ENCODE measurements at places on chromosomes 16 and 17.

DNA sequence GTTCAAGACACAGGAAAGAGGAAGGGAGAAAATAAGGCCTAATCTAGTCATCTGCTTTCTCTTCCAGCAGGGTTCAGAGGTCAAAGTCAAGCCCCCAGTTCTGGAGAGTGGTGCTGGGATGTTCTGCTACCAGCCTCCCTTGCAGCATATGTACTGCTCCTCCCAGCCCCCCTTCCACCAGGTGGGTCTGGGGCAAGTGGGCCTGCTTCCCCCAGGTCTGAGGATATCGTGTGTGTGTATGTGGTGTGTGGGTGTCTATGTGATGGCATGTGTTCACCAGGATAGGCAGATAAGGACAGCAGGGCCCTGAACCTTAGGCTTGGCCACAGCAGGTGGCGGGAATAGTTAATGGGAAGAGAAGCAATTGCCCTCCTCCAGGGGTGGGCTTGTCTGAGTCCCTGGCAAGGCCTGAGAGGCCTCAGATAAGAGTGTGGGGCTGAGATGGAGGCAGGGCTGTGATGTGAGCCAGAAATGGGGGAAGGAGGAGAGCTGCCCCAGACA, 21.1 kb downstream of the FOXN1 start:
- DNase-seq = no peak

- no peak for DNase-seq
Observed at GRCh38 chr17:1644493-1645206, 882 bp downstream of the SCARF1 start.

DNA sequence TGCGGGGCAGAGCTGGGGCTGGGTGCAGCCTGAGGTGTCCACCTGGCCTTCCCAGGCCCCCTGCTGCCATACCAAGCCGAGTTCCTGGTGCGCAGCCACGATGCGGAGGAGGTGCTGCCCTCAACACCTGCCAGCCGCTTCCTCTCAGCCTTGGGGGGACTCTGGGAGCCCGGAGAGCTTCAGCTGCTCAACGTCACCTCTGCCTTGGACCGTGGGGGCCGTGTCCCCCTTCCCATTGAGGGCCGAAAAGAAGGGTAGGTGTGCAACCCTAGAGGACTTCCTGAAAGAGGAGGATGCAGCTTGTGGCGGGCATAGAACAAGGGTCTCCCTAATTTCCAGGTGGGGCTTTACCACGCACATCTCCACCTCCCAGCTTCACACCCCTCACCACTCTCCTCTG, 2.5 kb downstream of the SGCA start:
- no peak for DNase-seq

DNA sequence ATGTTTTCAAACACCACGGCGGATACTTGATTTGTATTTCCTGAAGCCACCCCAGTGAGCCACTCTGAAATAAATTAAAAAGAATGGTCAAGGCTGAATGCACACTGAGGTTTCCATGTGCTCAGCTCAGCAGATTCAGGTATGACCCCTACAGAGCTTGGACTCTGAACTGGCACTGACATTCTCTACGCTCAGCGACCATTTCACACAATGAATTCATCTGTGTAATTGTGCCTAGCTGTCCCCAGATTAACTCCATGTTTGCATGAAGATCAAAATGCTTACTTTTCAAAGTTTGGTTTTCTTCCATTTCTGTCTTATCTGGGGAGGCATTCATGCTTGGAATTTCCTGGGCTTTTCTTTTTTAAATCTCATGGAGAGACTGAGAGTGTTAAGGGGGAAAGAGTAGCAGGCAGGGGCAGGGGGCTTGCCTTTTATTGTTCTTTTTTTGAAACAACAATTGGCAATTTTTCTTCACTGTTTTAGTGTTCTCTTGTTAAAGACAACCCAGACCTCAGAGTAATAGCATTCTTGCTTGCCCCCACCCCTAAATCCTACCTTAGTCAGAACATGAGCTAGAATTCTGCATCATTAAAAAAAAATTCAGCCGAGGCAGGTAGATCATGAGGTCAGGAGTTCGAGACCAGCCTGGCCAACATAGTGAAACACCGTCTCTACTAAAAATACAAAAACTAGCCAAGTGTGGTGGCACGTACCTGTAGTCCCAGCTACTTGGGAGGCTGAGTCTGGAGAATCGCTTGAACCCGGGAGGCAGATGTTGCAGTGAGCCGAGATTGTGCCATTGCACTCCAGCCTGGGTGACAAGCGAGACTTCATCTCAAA, 85.5 kb upstream of the HNF1B start:
- DNase-seq = no peak

GRCh38 chr16:5367951-5368350, 270.4 kb upstream of the EEF2KMT start:
- no peak for DNase-seq

DNA sequence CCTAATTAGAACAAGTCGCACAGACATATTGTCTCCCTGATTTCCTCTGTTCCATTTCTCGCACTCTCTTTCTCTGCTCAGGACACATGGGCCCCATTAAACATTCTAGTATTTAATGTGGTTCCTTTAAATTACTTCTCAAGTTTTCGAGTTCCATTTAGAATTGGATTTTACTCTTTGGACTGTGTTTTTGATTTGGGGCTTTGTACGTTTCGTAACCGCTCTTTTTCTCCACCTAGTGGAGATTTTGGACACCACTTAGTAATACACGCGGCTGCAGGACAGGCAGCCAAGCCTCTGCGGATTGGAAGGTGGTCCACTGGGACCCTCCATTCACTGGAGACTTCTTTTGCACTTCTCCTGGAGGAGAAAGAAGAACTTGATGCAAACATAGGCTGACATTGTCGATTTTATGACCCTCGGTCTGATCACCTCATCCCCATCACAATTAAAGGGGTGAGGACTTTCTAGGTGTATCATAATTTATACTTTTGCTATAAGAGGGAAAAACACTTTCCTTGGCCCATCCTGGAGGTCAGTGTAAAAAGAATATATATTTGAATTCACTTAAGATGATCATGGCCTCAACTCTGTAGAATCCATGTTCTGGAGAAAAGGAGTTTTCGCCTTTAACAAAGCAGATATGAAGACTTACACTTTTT, 85.7 kb downstream of the NOG start:
- DNase-seq = no peak

DNA sequence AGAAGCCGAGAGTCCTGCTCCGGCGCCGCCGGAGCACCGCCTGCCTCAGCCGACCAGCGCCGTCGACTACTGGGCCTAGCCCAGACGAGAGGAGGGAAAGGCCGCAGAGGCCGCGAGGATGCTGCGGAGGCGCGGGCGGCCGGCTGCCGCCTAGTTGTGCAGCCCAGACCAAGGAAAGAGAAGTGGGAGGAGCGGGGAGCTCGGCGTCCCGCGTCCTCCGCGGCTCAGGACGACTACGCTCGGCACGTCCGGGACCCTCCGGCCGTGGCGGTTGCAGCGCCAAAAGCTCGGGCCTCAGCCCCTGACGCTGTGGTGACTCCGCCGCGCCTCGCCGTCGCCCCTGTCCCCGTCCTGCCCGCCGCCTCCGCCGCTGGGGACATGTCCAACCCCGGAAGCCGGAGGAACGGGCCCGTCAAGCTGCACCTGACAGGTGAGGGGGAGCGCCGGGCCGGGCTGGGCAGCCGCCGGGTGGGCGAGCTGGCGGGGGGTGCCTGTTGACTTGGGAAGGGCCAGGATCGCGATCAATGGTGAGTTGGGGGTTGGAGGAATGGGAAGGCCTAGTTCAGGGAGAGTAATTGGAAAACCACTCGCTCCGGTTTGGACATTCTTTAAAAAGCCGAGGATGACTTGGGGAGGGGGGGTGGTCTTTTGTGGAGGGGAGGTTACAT, 37.7 kb downstream of the RNF135 start:
- no peak for DNase-seq

GRCh38 chr16:89308391-89309333, 91.2 kb downstream of the ZNF778 start:
- DNase-seq = no peak

DNA sequence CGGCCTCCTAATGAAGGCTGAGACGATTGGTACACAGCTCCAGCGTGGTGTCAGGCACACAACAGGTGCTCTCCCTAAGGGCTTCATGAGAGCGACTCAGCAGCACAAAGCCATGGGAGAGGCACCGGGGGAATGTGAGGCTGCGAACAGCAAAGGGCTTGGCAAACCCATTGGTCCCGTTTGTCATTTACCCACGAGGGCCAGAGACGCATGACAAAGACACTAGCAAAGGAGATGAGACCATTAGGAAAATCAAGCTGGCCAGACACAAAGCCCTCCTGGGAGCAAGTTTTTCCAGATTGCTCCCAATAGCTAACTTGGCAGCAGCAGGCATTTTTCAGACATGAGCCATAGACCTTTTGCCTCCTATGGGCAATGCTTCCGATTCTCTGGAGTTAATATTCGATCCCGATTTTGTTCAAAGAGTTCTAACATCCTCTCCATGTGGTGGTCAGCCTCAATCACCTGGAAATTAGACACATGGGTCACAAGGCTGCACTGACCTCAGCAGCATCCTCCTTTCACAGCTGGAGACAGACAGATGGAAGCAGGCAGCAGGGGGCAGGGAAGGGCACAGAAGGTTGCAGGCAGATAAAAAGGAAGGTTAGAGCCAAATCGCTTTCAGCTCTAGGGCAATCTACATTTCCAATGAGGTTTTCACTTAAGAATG, 38.2 kb downstream of the TK2 start:
- peak; percentile 81 for DNase-seq

- no peak for DNase-seq
Observed at GRCh38 chr17:14593956-14594355, 293.1 kb downstream of the HS3ST3B1 start.

GRCh38 chr17:79075446-79075750, 774 bp downstream of the ENGASE start:
- no peak for DNase-seq

DNA sequence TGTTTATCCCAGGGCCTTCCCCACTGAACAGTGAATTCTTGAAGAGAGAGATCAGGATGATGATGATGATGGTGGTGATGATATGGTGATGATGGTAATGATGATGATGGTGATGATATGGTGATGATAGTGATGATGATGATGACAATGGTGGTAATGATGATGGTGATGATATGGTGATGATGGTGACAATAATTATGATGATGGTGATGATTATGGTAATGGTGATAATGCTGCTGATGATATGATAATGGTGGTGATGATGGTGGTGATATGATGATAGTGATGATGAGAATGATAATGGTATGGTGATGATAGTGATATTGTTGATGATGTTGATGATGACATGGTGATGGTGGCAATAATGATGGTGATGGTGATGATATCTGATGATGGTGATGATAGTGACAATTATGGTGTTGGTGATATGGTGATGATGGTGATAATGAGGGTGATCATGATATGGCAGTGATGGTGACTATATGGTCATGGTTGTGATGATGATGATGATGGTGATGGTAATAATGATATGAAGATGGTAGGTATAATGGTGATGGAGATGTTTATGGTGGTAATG, 99.9 kb downstream of the HAPSTR1 start:
- DNase-seq = no peak

DNA sequence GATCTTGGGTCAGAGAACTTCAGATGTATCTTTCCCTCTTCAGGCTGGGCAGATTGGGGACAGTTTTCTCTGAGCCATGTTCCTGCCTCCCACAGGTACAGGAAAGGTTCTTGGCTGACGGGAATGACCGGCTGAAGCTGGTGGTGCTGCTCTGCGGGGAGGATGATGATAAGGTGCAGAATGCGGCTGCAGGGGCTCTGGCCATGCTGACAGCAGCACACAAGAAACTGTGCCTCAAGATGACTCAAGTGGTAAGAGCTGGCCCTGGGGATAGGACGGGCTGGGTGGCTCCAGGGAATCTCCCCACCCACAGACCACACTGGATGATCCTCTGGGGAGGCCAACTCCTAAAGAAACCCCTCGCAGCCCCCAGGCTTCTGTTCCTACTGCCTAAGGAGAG, 10.9 kb downstream of the SLC35G3 start:
- DNase-seq = no peak

GRCh38 chr16:23786964-23787561, 32.2 kb downstream of the CHP2 start:
- no peak for DNase-seq

GRCh38 chr17:64161380-64162176, 31.6 kb upstream of the ERN1 start:
- DNase-seq = no peak

GRCh38 chr17:39599004-39599664, 8.6 kb downstream of the NEUROD2 start:
- DNase-seq = no peak

DNA sequence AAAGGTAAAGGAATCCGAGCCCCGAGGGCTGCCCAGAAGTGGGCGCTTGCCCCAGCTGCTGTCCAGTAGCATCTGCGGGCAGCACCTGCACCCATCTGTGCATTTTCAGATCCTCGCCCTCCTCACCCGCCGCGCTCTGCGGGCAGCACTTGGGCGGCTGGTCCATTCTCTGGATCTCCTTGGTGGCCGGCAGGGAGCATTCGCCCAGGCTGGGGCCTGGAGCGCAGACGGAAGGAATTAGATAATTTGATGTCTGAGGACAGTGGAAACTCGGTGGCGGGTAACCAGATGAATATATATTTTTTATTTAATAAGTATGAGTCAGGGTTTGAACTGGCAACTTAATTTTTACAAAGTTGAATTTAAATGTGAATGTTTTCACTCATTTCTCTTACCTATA, 88.5 kb downstream of the NPIPB11 start:
- DNase-seq = no peak

DNA sequence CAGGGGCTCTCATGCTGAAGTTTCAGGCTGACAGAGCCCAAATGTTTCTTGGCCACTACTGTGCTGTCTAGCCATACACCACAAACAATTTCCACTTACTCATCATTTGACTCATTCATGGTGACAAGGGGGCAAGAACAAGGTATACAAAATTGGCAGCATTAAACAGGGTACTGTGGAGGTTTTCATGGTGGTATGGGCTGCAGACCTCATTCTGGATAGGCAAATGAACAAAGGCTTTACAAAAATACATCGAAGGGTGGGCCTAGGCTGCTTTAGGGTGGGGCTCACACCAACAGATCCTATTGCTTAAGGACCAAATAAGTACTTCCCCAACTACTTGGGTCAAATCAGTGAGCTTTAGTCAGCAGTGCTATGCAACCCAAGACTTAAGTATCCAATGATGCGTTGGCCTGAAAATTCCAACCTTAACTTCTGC, 53.0 kb downstream of the N4BP1 start:
- DNase-seq = no peak

DNA sequence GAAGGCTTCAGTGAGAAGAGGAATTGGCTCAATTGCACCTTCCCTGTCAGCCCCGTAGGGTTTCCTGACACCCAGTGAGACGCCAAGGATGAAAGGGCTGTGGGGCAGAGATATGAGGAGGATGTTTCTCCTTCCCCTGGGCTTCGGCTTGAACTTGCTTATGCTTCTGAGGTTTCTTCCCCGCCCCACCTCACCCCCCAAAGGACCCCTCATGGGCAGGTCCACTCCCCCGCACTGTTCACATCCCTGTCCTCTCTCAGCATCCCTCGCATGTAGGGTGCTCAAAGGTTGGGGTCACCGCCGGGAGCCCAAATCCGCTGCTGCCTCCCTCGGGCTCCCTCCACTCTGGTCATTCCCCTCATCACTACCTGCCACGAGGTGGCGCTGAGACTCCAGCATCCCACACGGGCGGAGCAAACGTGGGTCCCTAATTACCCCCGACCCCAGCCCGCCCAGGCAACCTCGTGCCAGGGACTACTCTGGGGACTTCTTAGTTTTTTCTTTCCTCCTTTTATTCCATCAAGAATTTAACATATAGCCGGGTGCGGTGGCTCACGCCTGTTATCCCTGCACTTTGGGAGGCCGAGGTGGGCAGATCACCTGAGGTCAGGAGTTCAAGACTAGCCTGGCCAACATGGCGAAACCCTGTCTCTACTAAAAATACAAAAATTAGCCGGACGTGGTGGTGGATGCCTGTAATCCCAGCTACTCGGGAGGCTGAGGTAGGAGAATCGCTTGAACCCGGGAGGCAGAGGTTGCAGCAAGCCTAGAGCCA, 3.3 kb upstream of the TRARG1 start:
- DNase-seq = no peak
